ENCODE measurements at places on chromosomes 12 and 14.

- no peak for DNase-seq
Measured at GRCh38 chr12:89621521-89621920, 87.1 kb downstream of the ATP2B1 start.

GRCh38 chr14:22547313-22547947, 41.6 kb downstream of the DAD1 start:
- DNase-seq = no peak

GRCh38 chr12:19958389-19958788, 409.9 kb upstream of the PDE3A start:
- no peak for DNase-seq

- no peak for DNase-seq
Measured at GRCh38 chr12:111063295-111064026, 143.1 kb upstream of the MYL2 start.

- DNase-seq = no peak
Measured at GRCh38 chr14:94047581-94047980, 21.4 kb downstream of the OTUB2 start.

GRCh38 chr14:76352639-76353281, 23.2 kb upstream of the ESRRB start:
- DNase-seq = peak; percentile 10

GRCh38 chr12:96497855-96498254, 8.5 kb downstream of the CFAP54 start:
- DNase-seq = no peak

- DNase-seq = no peak
Measured at GRCh38 chr12:122062832-122063693, 15.5 kb upstream of the MLXIP start.

DNA sequence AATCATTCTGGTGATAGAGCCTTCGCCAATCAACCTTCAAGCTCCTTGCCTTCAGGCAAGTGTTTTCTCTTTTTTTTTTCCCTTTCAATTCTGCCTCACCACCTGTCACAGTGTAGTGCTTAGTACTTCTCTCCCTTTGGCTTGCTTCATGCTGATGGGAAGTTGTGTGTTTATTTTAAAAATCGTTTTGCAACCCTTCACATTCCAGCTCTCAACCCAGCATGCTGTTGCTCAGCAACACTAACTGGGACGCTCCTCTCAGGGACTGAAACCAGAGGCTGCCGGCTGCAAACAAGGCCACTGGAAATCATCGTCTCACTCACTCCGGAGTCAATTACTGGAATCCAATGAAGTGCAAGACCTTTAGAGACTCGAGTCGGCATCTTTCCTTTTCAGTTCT, 342.7 kb downstream of the PRKD1 start:
- no peak for DNase-seq

DNA sequence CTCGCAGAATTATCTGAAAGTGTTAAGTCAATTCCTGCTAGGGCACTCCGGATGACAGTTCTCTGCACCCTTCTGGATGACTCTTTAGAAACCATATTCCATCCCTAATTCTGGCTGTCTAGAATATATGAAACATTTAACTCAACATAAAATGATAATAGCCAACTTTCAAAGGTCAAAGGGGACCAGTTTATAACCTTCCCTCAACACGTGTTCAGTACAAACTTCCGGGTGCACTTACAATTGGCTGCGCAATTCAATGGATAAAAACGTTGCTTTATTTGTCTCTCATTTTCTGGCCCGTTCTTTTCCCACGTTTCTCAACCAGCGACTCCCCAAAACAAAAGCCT, 1.3 kb downstream of the SBNO1 start:
- DNase-seq = no peak

- DNase-seq = no peak
Measured at GRCh38 chr12:8037046-8037663, 4.6 kb downstream of the FOXJ2 start.

DNA sequence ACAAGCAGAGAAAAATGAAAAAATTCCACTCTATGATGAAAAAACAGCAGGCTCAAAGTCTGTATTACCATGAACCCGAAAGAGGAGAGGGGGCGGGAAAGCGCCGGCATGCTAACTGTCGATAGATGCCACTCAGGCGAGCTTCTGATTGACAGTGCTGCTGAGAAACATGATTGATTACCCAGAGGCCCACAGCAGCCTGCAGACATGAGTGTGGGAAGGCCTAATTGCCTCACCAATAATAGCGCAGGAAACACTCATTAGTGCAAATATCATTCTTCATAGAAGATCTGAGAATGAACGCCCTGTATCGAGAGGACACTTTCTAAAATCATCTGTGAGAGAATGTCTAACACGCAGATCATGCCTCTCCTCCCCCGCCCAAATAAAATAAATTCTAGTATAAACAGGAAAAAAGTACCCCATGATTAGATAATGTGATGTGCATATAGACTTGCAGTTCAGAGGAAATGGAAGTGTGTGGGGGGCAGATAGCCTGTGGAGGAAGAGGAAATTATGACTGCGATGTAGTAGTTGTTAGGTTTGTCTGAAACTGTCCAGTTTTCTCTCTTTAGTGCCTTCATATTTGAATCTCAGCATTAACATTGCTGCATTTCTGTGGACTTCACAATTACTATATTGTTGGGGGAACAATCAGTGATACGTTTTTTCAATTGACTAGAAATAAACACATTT, 15.6 kb downstream of the TPH2 start:
- no peak for DNase-seq

GRCh38 chr12:104094284-104094683, 30.0 kb downstream of the HCFC2 start:
- no peak for DNase-seq

DNA sequence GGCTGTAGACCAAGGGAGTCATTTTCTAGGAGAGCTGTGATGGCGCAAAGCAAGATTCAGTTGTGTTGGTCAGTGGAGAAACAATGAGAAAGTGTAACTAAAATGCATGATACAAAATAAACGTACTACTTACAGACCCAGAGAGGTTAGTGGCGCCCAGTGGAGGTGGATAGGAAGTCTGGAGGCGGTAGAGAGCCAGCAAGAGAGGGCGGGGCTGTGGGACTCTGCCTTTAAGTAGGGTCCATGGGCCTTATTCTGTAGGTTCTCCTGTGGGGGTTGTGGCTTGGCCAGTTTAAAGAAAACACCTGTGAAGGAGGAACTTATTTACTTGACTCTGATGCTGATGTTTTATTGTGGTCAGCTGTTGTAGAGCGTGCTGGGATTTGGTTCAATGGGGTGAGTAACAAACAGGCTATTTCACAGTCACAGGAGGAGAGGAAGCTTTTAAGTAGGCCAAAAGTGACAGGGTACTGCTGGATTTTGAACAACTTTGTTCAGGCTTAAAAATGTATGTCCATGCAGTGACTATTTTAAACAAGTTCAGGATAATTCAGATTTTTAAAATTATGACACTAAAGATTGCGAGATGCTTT, 1097.7 kb downstream of the TMTC2 start:
- no peak for DNase-seq

DNA sequence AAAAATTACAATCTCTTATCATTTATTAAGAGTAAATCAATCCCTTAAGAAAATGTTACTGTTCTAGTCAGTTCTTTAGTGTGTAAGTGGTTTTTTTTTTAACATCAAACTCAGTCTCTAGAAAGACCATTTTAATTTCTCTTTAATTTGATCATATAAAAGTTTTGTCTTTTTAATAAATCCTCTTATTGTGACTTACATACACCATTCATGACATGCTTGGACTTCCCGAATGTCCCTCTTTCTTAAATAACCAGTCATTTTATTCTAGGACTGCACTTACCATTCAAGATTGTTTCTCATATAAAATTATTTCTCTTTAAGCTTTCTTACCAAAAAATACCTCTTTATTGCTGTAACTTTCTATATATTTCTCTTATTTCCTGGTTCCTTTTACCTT, 60.8 kb upstream of the EVL start:
- DNase-seq = no peak

- DNase-seq = no peak
Measured at GRCh38 chr12:8950221-8950527, 729 bp upstream of the M6PR start.

- no peak for DNase-seq
Measured at GRCh38 chr12:2653461-2653965, 141.3 kb upstream of the FKBP4 start.

DNA sequence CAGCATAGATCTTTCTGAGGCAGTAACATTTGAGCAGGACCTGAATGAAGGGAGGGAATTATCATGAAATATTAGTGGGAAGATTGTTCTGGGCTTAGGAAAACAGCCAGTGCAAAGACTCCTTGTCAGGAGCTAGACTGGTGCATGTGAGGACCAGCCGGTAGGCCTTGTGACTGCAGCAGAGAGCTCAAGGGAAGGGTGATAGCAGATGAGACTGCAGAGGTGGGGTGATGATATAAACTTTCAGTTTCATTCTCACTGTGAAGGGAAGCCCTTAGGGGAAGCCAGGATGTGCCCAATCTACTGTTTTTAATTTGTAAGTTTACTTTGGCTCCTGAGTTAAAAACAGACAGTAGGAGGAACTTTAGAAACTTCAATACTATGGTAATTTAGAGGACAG, 12.4 kb downstream of the IL22 start:
- peak; percentile 25 for DNase-seq

GRCh38 chr14:73753124-73753886, 39.1 kb upstream of the PNMA1 start:
- no peak for DNase-seq

GRCh38 chr12:88893801-88894200, 313.5 kb upstream of the KITLG start:
- DNase-seq = no peak

- no peak for DNase-seq
Measured at GRCh38 chr14:73342670-73343069, 105.4 kb downstream of the PAPLN start.

DNA sequence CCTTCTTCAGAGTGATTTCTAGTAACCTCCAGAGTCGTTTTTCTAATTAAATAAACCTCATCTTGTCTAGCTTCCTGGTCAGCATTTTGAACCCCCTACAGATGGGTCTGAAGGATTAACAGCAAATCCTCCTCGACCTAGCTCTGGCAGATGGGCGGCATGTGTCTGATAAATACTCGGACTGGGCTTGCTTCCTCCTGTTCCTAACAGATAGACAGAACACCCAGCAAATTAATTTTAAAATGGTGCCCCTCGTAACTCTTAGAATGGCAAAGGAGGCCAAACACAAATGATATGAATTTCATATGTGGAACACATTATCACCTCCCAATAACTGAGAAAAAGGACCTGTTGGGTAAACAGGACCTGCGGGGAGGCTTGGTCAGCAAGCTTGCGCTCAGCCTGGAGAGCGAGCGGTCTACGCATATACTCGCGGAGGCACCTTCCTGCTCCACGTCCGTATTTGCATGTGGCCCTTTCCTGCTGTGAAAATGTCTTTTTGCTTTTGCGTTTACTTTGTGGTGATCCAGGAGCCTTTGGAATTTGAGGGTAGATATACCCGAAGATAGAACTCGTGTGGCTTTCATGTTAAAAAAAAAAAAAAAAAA, 79.6 kb downstream of the OTX2 start:
- DNase-seq = no peak

DNA sequence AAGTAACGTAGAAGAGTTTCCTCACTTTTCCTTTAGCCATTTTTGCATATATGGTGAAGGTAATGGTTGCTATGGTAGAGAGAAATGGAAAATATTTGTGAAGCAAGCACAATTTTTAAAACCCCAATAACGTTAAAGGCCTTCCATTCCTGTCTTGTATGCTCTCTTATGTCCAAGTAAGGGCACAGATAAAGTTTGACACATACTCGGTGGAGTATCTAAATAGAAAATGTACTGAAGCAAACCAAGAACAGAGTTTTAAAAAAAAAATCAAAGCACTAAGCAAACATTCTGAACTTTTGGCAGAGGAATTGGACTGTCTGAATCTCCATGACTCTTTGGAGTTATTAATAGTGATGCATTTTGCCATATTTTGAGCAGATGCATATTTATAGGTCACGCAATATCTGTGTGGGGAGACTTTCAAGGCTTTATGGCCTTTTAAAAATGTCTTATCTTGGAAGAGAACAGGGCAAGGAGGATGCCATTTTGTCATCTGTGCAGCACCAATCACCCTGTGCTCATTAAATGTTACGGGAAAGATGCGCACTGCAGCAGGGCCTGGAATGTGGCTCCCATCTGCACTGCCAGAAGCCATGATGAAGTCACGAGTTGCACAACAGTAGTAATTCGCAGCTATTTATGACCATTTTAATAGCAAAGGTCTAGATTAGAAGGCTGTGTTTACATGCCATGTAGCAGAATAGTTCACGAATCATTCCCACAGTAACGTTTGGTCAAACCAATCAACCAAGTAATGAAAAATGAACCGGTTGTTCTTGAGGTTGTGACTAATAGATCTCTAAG, 23.3 kb upstream of the AMIGO2 start:
- DNase-seq = no peak

DNA sequence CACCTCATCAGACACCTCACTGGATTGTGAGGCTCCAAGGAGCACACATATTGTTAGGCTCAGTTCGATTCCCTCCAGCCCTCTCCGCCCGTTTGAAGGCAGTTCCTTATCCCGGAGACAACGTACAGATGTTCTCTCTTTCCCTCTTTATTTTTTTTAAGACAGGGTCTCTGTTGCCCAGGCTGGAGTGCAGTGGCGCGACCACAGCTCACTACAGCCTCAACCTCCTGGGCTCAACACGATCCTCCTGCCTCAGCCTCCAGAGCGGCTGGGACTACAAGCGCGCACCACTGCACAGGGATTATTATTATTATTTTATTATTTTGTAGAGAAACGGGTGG, 718 bp upstream of the TROAP start:
- DNase-seq = no peak

DNA sequence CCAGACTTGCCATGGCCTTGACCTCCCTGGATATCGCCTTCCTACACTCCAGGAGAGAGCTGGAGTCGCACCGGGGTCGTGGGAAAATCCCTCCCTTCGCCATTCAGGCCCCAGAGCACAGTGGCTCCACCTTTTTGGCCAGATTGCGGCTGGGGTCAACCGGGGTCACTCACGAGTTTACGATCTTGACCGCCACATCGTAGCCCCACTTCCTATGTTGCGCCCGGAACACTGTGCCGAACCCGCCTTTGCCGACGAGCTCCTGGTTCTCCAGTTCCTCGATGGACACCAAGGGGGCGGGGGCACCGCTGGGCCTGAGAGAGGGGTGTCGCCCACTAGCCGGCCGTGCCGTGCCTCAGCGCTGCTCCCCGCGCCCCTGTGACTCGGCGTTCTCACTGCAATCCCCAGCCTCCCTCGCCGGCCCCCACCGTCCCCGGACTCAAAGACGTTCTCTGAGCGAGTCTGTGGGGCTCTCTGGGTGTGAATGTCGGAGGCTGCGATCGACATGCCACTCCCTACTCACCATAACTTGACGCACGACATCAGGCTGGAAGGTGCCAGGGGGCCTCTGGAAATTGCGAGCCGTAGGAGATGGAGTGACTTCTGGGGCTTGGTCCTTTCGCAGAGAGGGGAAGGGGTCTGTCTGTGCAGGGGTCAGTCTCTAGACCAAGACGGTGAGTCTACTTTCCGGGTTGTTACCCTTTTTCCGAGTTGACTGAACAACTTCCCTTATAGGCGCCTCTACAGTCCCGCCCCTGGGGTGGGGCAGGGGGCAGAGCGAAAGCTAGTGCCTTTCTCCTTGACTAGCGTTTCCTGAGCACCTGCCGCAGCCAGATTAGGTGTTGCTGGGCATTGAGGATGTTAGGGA, at the start of gene RIPK3:
RIPK3 (minus strand) TSS at position 708 of the 868 bp plus-strand sequence; CDS start at position 543, 165 bp downstream.
- peak; percentile 44 for DNase-seq

GRCh38 chr14:98951521-98952152, 320.4 kb downstream of the BCL11B start:
- no peak for DNase-seq
